ENCODE measurements at places on chromosomes 6 and 20.
A peak's percentile ranks its signal among the peaks of the same experiment; 100 is the strongest.

- DNase-seq = peak; percentile 35
Measured at GRCh38 chr20:44471481-44471882, 4.2 kb upstream of the TTPAL start.

DNA sequence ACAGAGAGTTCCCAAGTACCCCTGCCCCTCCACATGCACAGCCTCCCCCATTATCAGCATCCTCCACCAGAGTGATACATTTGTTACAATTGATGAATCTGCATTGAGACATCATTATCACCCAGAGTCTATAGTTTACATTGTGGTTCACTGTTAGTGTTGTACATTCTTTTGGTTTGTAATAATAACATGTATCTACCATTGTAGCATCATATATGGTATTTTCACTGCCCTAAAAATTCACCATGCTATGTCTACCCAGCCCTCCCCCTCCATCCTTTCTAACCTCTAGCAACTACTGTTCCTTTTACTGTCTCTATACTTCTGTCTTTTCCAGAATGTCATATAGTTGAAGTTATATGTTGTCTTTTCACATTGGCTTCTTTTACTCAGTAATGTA is 273.9 kb upstream of the RNF217 start:
- DNase-seq = no peak

DNA sequence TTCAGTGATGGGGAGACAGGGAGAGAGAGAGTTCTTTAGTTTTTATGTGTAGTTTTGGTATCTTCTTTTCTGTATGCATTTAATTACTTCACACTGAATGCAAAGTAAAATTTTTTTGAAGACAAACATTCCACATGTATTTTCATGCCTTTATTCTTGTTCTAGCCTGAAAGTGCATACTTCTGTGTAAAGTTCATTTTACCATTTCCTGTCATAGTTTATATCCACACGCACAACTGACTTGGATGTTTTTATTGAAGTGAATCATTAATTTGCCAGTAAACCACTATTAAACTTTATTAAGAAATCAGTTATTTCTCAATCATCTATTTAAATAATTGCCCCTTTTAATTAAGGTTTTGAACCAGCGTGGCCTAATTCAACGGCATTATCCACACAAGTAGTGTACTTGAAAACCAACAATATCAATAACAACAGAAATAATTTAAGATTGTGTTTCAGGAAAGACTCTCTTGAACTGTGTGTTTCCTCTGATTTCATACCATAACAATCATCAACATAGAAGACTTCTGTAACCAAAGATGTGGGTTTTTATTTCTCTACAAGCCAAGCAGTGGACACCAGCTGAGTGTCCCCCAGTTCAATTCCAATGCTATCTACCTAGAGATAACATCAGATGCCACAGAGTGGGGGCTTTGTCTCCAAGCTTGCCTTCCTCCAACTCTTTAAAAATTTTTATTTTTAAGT is 512.7 kb upstream of the JAG1 start:
- no peak for DNase-seq

GRCh38 chr6:22575190-22575589 is 5.8 kb downstream of the HDGFL1 start:
- no peak for DNase-seq

DNA sequence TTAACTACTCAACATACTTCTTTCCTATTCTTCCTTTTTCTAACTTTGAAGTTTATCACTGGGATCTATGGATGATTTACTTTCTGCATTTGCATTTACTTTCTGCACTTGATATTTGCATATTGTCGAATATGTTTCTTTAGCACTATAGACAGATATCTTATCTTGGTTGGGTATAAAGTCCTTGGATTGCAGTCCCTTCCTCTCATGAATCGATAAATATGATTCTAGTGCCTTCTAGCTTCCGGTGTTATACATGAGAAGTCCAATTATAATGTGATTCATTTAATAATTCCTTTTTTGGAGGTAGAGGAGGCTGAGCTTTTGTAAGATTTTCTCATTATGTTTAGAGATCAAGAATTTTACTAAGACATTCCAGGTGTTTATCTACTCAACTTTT is 321.2 kb upstream of the RUNX2 start:
- no peak for DNase-seq

DNA sequence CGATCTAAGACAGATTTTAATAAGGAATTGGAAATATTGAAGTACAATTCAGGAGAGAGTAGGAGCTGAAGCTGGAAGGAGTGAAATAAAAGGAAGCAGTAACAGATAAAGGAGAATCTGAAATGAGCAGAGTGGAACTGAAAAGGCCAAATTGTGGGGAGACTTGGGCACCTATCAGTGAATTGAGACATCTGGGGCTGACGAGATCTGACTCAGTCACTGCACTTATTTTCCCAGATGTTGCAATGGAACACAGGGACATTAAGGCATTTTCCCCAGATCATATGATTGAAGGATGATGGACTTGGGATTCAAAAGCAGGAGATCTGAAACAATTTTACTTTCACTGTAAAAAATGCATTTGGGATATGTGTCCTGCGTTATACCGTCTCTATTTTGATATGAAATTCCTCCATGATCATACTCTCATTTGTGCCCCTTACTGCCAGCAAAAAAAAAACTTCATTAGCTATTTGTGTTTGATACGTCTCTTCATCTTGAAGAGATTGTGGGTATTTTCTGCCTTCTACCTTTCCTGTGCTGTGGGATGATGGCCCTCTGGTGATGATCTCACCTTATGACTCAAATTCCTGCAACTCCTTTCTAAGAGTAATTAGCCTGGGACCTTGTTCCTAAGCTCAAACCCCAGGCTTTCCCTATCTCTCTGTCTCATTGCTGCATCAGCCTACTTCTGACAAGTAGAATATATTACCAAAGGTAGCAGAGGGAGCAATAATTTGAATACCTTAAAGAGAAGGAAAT is 278.5 kb upstream of the MAN1A1 start:
- no peak for DNase-seq

DNA sequence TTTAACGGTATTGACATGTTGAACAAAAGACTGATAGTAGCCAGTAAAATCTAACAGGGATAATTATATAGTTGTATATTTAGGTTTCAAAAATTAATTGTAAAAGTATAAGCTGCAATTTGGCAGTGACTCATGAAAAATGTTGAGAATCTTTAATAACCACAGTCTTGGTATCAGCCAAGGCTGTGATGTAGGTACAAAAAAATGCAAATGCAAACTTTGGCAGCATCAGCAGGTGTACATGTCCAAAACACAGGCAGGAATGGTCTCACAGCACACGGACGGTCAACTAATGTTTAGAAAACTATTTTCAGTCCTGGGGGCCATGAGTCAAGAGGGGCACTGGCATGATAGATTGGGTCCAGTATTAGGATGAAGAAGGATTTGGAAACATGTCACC is 58.5 kb upstream of the BEND3 start:
- DNase-seq = no peak

DNA sequence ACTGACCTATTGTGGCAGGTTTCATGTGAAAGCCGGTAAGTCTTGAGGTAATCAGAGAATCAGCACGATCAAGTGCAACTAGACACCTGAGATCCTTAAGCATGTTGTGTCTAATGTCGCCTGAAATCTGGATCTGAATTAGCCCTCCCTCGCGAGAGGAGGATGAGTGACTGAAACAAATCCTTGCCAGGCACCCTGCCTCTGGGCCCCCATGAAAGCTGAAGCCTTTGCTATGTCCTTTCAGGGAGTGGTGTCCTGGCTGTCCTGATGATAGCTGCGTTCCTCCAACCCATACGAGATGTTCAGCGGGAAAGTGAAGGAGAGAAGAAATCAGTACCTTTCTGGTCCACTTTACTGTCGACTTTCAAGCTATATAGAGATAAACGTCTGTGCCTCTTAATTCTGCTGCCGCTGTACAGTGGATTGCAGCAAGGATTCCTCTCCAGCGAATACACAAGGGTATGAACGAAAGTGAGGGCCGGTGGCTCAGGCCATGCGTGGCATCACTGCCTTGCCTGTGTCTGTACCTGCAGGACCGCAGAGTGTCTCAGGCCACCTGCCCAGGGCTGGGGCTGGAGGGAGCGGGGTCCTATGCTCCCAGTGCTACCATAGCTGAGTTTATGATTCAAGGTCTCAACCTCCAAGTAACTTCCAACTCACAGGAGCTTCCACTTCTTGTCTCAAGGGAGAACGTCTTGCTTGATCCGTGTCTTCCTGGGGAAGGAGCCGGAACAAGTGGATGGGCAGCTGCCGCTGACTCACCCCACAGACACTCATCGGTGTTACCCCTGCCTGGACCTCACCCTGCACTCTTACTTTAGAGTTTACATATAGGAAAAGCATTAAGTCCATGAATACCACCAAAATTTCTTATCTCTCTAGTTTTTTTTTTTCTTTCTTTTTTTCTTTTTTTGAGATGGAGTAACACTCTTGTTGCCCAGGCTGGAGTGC is 12.8 kb downstream of the UNC93A start:
- no peak for DNase-seq

DNA sequence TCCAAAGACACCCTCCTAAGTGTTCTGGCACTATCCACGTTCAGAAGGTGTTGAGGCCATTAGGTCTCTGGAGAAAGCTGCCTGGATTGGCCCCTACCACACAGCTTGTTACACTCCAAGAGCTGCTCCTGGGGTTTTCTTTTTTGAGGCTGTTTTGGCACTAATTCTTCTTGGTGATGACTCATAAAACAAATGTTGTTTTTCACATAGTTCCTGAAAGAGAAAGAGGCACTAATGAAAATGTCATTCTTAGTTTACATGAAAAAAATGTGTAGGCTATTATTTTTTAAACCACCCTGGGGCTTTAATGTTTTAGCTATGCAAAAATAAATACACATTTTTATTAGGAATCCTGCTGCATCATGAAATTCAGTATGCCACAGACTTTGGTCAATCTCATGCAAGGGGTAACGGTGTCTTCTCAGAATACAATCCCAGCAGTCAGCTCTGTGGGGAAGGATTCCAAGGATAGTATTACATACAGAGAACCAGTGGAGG is 38.1 kb downstream of the TBPL1 start:
- DNase-seq = no peak

All from spinal cord (tissue), 10 donors.